Pancreas (tissue), 10 donors: ENCODE measurements at places on chromosomes 13 and 19. TPM values are rescaled to one million over a fixed set of nuclear protein-coding genes. Genes with fewer than 3 reads are reported as not detected.

- peak; percentile 49 for DNase-seq
Measured at GRCh38 chr19:45306518-45307027, 16.1 kb downstream of the CKM start.

GRCh38 chr13:114130131-114130836 is 2.1 kb downstream of the RASA3 start:
- DNase-seq: no peak

- no peak for DNase-seq
Measured at GRCh38 chr13:99665711-99666110, 164.4 kb downstream of the TM9SF2 start.

The TNNI3 gene
- total RNA-seq: not detected

- DNase-seq: no peak
Measured at GRCh38 chr13:47723898-47724297, 277.2 kb downstream of the SUCLA2 start.

- no peak for DNase-seq
Measured at GRCh38 chr19:51301266-51301665, 10.2 kb upstream of the IGLON5 start.

- no peak for DNase-seq
Measured at GRCh38 chr19:32498648-32499200, 82.3 kb upstream of the PDCD5 start.
